Muscle of leg (tissue), 16 donors: ENCODE measurements at places on chromosomes 4 and X. TPM values are rescaled to one million over a fixed set of nuclear protein-coding genes. Genes with fewer than 3 reads are reported as not detected.

- H3K27me3 ChIP-seq = no peaks in the 10 kb centered on the region
- H3K4me3 ChIP-seq = no peak overlapping the region
- H3K36me3 ChIP-seq = peaks cover 44% of the 10 kb centered on the region
Measured at GRCh38 chr4:2891294-2891693, 47.6 kb downstream of the ADD1 start.

GRCh38 chrX:2618516-2618915 is 72.6 kb upstream of the CD99 start:
- no peaks in the 10 kb centered on the region for H3K27me3 ChIP-seq
- H3K4me1 ChIP-seq = no peaks in the 10 kb centered on the region
- H3K27ac ChIP-seq = no peak overlapping the region
- H3K4me3 ChIP-seq = no peak overlapping the region
- peak; percentile 41 for DNase-seq

- no peak for DNase-seq
- no peak overlapping the region for H3K4me3 ChIP-seq
- H3K27me3 ChIP-seq = peaks cover 6% of the 10 kb centered on the region
- no peak overlapping the region for H3K27ac ChIP-seq
Measured at GRCh38 chrX:84933956-84934556, 69.6 kb upstream of the APOOL start.

DNA sequence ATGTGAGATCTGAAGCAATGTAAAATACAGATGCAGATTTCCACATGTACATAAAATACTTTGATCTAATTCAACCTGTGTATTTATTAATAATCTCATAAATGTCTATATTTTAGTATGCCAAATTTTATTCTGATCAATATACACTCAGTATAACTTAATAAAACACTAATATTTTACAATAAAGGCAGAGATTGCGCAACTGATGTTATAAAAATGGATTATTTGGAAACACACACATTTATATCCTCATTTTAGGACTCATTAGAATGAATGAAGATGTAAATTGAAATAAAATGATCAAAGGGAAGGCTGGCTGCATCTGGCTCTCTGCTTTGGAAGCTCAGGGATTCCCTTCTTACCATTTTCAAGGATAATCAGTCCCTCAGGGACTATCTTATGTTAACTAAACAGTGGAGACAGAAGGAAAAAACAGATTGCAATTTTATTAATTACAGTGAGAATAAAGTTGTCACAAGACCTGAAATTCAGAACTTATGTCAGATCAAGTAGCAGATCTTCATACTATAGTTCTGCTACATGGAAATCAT is 900.9 kb upstream of the EPHA5 start:
- no peaks in the 10 kb centered on the region for H3K27me3 ChIP-seq
- H3K27ac ChIP-seq = no peak overlapping the region
- no peaks in the 10 kb centered on the region for H3K36me3 ChIP-seq
- H3K4me3 ChIP-seq = no peak overlapping the region
- no peak for DNase-seq

DNA sequence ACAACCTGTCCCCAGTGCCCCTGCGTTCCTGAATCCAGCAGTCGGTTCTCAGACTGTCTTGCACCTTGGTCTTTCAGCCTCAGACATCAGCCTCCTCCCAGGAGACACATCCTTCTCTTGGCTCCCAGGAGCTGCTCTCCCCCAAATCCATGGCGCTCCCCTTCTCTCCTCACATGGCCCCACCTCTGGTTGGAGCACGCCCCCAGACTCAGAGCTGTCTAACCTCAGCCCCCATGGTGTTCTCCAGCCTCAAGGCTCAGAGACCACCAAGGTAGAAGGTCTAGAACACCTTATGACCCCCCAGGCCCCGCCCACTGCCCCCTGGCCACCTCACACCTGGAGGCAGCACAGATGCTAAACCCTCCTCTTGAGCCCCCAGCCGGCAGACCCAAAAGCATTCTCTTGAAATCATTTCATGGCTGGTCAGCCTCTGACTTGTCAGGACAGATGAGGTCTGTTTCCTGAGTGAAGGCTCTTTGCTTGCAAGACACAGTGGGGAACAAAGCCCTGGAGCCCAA is 47.9 kb downstream of the ADRA2C start:
- peaks cover 8% of the 10 kb centered on the region for H3K27me3 ChIP-seq
- H3K4me3 ChIP-seq = no peak overlapping the region
- no peak for DNase-seq
- H3K4me1 ChIP-seq = no peaks in the 10 kb centered on the region
- no peak overlapping the region for H3K27ac ChIP-seq

- peaks cover 24% of the 10 kb centered on the region for H3K4me1 ChIP-seq
- H3K27me3 ChIP-seq = no peaks in the 10 kb centered on the region
- no peak overlapping the region for H3K4me3 ChIP-seq
- no peak for DNase-seq
- H3K27ac ChIP-seq = peak overlapping the region; percentile 45
- peaks cover 28% of the 10 kb centered on the region for H3K36me3 ChIP-seq
Measured at GRCh38 chr4:76737771-76738085, 160.2 kb downstream of the SOWAHB start.

The GUCY1A1 gene
- 16.4 TPM for total RNA-seq

The TLR10 gene
- total RNA-seq = 0.27 TPM

The CLDN22 gene
- total RNA-seq = not detected

The TBX22 gene
- not detected for total RNA-seq
